ENCODE measurements at places on chromosomes 3 and 15.
A peak's percentile ranks its signal among the peaks of the same experiment; 100 is the strongest.

DNA sequence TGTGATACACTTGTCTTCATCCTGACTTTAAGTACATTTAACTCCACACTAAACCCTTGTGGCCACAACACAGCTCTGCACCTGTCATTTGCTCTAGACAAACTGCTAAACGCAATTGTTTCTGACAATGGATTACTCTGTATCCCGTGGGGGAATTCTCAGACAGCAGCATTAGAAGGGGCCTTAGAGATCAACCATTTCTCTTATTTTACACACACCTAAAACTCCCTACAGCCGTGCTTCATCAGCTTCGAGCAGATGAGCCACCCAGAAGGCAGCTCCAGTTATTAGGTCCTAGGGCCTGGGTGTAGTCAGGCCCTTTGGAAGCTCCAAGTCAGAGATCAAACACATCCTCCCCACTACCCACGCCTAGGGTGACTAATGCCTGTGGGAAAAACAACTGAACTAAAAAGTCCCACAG lies 1.3 kb upstream of the IL12A start:
- DNase-seq: peak; percentile 12

DNA sequence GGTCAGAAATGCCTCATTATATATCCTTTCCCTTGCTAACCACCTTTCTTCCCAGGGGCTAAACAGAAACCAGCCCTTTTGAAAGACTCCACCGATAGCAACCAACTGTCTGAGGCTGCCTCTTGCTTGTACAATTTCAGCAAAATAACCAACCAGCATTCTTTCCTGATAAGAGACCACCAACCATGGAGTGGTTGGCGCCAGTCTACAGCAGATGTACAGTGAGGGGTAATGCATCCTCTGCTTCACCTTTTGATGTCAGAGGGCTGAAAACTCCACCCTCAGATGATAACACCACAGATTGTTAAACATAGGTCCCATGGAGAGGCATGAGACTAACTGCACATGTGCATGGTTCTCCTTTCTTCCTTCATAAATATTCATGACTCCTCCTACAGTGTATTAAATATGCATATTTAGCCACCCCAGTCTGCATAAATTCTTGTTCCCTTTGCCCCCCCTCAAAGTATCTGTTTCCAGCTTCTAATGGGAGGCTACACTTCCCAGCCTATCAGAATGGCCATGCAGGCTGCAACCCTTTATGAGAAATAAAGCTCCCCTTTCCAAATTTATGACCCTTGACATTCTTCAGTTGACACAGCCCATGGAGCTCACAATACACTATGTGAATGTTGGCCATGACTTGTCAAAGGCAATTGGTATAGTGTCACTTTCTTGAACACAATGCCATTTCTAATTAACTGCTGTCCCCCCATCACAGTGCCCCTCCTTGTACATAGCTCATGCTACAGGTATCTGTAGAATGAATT lies 48.3 kb downstream of the GABRB3 start:
- no peak for DNase-seq

DNA sequence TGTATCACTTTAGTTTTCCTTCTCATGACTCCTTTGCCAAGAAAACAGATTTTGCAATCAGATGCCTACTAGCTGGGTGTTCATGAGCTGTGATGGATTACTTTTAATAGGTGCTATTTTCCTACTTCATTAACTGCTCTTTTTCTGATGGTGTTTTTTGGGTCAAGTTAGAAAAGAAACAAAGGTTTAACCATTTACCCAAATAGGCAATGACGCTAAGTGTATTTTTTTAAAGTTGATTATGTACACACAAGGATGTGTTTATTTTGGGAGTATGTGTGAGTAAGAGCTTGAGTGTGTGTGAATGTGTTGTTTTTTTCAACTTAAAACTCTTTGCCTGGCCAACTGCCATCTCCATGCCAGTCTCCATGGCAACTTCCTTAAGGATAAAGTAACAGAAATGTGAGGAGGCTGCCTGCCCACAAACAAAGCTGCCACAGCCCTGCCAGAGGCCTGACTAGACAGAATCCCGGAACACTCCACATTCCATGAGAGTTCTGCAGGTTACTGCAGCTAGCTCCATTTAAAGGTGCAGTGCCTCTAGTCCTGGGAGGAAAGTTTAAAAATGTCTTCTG lies 215.6 kb upstream of the RBMS3 start:
- peak; percentile 98 for DNase-seq

GRCh38 chr15:88450125-88450798 lies 16.9 kb downstream of the MRPL46 start:
- peak; percentile 65 for DNase-seq

DNA sequence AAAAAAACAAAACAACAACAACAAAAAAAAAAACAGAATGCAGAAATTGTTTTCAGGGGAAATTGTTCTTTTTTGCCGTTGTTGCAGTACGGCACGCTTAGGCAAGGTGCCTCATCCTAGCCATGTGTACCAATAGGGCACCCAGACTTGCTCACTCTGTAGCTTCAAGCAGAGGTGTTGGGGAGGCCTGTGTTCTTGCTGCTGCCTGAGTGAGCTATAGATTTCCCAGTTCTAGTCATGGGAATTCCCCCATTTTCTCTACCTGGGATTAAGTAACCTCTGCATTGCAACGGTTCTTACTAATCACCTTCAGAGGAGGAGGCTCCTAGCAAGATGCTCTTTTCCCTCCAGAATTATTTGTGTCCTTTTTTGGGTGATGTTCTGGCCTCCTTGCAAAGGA lies 12.9 kb upstream of the PARL start:
- no peak for DNase-seq

DNA sequence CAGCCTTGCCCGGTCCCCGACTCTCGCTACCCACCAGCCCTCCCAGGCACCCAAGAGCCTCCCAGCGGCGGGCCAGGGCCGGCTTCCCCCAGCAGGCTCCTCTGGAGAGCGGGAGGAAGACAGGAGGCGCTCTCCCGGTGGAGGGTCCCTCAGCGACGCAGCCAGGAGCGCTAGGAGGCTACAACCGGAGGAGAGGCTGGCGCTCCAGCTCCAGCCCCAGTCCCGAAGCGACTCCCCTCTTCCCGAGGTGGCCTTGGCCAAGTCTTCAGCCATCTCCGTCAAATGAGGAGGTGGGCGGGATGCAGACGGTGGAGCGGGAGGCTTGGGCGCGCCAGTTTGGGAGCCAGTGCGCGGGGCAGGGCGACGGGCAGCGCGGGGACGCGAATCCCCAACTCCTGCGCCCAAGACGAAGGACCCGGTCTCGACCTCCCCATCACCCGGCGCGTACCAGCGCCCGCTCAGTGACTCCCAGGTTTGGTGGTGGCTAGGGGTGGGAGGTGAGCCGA lies 722 bp downstream of the CHRNA3 start:
- no peak for DNase-seq

- DNase-seq: no peak
These were observed 892.3 kb downstream of the CADM2 start for GRCh38 chr3:85851071-85851470.

DNA sequence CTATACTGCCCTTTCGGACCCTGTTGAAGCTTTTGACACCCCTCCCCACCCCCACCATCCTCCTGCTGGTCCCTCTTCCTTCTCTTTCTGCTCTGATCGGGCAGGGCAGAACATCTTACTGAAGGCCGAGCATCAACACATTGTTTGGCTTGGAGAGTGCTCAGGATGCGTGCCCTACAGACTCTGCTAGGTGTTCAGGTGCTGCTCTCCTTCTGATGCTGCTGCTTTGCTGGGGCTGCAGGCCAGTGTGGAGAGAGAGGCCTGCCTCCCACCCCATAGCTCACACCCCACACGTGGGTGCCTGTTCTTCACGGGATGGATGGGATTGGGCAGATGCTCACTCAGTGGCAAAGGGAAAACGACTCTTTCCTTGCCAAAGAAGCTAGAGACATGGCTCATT lies 89.8 kb upstream of the ONECUT1 start:
- DNase-seq: no peak

- no peak for DNase-seq
These were observed 20.8 kb upstream of the HCN4 start for GRCh38 chr15:73389539-73389938.

DNA sequence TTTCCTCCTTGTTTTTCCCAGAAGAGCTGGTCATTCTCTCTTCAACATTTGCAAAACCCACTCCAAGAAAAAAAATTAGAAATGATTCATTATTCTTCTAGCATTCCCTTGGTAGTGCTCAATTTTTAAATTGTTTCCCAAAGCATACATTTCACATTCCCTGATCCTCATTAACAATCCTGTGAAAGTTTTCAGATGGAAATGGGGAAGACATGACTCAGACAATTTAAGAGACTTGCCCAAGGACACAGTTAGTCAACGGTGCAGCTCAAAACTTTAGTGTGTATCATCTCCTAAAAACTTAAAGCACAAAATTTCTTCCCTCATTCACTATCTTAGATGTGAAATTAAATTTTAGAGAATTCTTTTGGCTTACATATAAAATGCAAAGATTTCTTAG lies 17.1 kb upstream of the ABI3BP start:
- DNase-seq: no peak

GRCh38 chr15:61621146-61621545 lies 392.0 kb upstream of the RORA start:
- DNase-seq: peak; percentile 49

DNA sequence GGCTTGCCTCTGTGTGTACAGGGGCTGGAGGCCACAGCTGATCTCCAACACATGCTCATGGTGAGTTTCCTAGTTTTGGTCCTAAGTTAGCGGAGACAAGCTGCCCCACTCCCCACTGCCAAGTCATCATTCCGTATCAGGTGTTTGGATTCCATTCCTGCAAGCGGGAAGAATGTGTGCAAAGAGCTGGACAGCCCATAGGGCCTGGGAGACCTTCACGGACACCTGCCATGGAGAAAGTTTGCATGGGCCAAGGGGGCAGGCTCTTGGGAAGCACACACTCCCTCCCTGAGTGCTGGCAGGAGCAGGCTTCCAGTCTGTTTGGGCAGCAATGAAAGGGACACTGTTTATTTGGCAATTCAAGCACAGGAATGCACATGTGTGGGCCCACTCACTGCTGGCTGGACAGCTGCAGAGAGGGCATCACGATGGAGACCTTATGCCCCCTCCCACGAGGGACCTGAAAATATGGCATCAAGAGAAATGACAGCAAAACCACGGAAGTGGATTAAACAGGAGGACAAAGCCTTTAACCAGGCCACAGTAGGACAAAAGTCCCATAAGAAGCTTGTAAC lies 149.7 kb downstream of the KLF13 start:
- DNase-seq: no peak

- no peak for DNase-seq
These were observed 21.0 kb downstream of the SNAPC5 start for GRCh38 chr15:66476535-66476934.

DNA sequence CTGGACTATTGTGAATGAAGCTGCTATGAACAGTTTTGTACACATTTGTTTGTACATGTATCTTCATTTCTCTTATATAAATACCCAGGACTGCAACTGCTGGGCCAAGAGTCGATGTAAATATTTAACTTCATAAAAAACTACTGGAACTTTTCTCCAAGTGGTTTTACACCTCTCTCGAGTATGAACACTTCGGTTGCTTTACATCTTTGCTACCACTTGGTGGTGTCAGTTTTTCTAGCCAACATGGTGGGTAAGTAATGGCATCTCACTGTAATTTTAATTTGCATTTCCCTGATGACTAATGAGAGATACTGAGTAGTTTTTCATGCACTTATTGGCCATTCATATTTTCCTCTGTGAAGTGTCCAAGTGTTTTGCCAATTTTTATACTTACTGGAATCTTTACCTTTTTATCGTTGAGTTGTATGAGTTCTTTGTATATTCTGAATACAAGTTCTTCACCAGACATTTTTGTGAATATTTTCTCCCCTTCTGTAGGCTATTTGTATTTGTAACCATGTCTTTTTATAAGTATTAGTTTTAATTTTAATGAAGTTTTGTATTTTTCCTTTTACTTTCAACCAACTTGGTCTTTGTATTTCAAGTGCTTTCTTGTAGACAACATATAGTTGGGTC lies 44.4 kb downstream of the PCOLCE2 start:
- DNase-seq: peak; percentile 72

GRCh38 chr3:102410616-102411015 lies 24.2 kb upstream of the ZPLD1 start:
- no peak for DNase-seq

GRCh38 chr3:17571686-17572085 lies 170.7 kb downstream of the TBC1D5 start:
- DNase-seq: no peak

GRCh38 chr3:170740726-170741591 lies 129.0 kb downstream of the RPL22L1 start:
- peak; percentile 87 for DNase-seq

- no peak for DNase-seq
These were observed 8.8 kb upstream of the C15orf61 start for GRCh38 chr15:67512140-67512539.

GRCh38 chr3:149473357-149474249 lies 894 bp upstream of the TM4SF4 start:
- peak; percentile 97 for DNase-seq

GRCh38 chr3:149657926-149658743 lies at the start of gene WWTR1:
Gene WWTR1, minus strand, starts transcription at chr3:149658025. Its CDS starts 719 bp downstream, at chr3:149657306.
- DNase-seq: peak; percentile 99

- peak; percentile 76 for DNase-seq
These were observed 11.4 kb downstream of the NEK10 start for GRCh38 chr3:27357665-27358258.

DNA sequence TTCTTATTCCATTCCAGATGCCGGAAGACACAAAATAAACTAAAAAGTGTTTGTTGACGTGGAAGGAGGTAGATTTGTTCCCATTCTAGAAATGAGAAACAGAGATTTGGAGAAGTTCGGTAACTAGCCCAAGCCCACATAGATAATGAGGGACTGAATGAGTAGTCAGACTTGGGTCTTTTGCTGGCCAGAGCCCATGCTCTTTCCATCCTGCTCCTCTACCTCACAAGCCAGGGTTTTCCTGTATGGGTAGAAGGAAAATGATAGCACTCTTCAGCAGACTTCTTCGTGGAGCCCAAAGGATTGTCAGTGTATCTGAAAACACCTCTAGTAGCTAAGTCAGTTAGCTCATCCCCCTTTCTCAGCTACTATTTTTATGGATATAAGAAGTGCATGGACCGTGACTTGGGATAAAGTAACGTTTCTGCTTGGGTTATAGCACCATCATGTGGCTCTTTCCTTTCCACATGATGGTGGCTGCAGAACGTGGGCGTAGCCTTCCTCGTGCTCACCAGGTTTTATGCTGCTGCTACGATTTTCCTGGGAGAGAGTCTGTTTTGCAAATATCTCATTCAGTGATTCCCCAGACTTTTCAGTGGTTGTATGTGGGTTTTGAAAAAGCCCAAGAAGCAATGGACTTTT lies 84.6 kb downstream of the DGKG start:
- peak; percentile 54 for DNase-seq

GRCh38 chr15:69154684-69155083 lies 5.8 kb upstream of the GLCE start:
- peak; percentile 32 for DNase-seq
